ENCODE measurements at places on chromosomes 2 and 18.

- DNase-seq: peak; percentile 69
Measured at GRCh38 chr2:57396355-57397098, 650.1 kb upstream of the VRK2 start.

DNA sequence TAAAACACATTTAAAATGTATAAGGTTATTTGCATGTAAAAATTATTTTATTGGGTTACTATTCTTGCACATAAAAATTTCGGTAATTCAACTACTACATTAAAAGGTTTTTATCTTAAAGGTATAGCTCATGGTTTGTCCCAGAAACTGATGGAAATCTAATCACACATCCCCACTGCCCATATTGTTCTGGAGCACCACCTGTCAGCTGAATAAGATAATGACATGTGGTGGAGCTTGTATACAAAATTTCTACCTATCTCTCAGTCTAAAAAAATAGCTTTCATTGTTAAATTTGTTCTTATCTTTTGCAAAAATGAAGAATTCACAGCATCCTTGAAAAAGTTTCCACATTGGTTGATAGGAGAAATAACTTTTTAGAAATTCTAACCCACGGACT, 18.3 kb downstream of the ERBB4 start:
- DNase-seq: no peak

DNA sequence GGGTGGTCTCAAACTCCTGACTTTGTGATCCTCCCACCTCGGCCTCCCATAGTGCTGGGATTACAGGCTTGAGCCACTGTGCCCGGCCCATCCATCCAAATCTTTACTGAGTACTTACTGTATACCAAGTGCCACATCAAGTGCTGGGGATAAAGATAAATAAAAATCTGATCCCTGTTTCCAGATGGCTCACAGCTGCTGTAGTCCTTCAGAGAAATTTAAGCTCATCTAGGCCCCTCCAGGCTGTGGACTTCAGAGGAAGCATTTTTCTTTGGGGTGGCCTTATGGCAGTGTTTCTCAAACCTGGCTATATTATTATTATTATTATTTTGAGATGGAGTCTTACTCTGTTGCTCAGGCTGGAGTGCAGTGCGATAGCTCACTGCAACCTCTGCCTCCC, 33.7 kb upstream of the GTF2A1L start:
- no peak for DNase-seq

DNA sequence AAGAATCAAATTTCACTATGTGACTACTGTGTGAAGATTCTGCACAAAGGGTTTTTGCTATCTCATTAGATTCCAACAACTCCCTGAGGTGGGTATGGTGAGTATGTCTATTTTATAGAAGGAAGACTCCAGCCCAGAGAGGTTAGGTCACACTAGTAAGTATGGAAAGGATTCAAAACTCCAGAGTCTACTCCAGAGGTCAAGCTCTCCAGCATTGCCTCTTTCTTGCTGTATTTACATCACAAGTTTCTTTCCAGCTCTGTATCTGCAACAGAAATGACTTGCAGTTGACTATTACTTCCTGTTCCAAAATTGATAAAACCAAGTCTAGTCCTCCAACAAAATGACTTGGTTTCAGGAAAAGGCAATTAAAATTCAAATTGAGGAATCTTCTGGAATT, 2.1 kb downstream of the COL4A4 start:
- DNase-seq: no peak

- DNase-seq: no peak
Measured at GRCh38 chr18:74512321-74513053, 16.3 kb downstream of the CNDP2 start.

All from GDM1 (cell line).